ENCODE measurements at places on chromosomes 2 and 18.

GRCh38 chr2:182946958-182947369, 80.5 kb upstream of the FRZB start:
- no peak for DNase-seq

DNA sequence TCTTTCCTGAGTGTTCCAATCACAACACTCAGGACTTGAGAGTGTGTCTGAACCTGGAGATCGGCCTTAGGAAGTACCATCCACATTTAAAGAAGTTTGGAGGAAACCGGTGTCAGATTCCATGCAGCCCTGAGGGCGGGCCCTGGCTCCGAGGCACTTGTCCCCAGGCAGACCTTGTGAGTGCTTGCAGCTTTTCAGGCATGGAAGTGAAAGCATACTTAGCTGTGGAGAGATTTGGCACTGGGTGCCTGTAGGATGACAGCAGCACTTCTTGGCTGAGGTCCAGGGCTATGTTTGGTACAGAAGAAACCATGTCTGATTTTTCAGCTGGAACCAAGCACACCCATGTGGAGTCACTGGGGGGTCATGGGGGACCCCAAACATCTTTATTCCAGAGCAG, 230.8 kb downstream of the SEPTIN10 start:
- DNase-seq: peak; percentile 17

GRCh38 chr18:3623769-3624545, 174.0 kb downstream of the TGIF1 start:
- no peak for DNase-seq

- no peak for DNase-seq
These were observed 46.8 kb downstream of the ATOH8 start for GRCh38 chr2:85800586-85800985.

GRCh38 chr2:187174582-187174981, 273.5 kb downstream of the CALCRL start:
- DNase-seq: no peak

DNA sequence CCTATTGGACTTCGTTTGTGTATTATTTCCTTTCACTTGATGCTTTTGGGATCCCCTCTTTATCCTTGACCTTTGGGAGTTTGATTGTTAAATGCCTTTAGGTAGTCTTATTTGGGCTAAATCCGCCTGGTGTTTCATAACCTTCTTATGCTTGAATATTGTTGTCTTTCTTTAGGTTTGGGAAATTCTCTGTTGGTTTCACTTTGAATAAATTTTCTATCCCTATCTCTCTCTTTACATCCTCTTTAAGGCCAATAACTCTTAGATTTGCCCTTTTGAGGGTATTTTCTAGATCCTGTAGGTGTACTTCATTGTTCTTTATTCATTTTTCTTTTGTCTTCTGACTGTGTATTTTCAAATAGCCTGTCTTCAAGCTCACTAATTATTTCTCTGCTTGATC, 354.7 kb downstream of the PARD3B start:
- DNase-seq: no peak

GRCh38 chr2:222052934-222053367, 245.8 kb downstream of the PAX3 start:
- no peak for DNase-seq

DNA sequence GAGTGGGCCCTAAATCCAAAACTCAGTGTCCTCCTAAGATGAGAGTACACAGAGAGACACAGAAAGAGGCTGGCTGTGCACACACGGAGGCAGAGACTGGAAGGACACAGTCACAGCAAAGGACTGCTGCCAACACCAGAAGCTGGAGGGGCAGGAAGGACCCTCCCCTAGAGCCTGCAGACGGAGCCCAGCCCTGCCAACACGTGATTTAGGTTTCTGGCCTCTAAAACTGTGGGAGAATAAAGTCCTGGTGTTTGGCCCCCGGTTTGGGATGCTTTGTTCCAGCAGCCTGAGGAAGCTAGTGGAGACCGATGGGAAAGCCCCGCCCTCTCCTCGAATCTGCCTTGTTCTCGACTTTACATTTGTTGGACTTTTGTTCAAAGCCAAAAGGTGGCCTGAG, 10.6 kb downstream of the CNDP1 start:
- no peak for DNase-seq

DNA sequence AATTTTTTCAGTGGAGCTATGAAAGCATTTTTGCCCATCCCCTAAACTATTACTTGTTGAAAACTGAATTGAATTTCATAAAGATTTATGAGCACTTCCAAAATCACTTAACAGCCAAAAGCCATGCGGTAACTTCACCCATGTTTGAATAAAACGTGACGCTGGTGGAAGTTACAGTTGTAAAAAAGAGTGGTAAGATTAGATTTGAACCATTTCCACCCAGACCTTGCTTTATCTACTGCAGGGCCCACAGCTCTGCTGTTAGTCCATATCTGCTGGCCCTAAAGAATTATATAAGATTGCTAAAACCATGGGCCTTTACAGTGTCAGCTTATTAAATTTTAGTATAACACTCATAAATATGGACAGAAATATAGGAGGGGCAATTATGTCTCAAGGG, 15.5 kb upstream of the ITGA4 start:
- DNase-seq: no peak

DNA sequence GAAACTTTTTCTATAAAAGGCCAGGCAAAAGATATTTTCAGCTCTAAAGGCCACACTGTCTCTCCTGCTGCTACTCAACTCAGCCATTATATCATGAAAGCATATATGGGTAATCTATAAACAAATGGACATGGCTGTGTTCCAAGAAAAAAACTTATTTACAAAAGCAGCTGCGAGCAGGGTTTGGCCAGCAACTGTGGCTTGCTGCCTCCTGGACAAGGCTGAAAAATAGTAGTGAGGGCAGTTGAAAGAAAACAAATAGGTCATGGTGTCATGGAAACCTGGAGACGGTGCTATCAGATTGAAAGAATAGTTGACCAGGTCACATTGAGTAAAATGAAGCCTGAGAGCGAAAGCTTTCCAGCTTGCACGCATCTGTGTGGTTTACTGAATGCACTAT, 89.2 kb upstream of the LRATD1 start:
- DNase-seq: no peak

DNA sequence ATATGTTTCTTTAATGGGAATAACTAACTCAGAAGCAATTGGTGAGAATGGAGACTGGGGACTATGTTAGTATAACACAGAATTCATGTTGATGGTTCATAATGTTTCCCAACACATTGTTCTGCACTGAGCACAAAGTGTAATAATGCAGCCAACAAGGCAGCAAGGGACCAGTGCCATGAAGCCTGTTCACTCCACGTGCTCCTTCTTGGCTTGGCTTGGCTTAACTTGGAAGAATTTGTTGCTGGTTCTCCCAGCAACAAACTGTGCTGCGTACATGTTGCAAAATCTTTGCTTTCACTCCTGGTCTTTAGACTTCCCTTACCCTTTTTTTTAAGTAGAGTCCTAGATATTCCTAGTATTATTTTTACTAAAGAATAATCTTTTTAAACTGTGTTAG, 129.7 kb downstream of the MAP3K20 start:
- DNase-seq: peak; percentile 59

DNA sequence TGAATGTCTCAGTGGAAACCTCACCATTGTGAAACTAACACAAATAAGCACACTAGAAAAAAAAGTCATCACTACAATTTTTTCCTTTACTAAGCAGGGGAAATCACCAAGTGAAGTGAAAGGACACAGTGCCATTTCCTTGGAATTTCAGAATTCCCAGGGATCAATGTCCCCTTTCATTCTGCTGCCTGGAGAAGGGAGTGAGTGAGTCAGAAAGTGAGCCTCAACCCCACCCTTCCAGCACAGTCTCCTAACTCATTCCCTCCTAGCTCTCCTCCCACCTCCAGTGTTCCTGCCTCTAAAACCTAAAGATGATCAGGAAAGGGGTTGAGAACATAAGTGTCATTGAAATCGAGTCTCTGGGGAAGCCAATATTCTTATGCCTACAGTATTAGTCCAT, 608.5 kb downstream of the RNF144A start:
- DNase-seq: no peak

- no peak for DNase-seq
These were observed 409.4 kb upstream of the ETAA1 start for GRCh38 chr2:66987733-66988132.

GRCh38 chr2:97870396-97870843, 125.3 kb downstream of the TMEM131 start:
- peak; percentile 6 for DNase-seq

All from forelimb muscle (tissue), 1 donor.